AG04450 (cell line): ENCODE measurements at places on chromosomes 7 and 10. TPM values are rescaled to one million over a fixed set of nuclear protein-coding genes. Genes with fewer than 3 reads are reported as not detected.

GRCh38 chr7:149669121-149669818, 104.1 kb downstream of the ZNF467 start:
- no peak for DNase-seq

DNA sequence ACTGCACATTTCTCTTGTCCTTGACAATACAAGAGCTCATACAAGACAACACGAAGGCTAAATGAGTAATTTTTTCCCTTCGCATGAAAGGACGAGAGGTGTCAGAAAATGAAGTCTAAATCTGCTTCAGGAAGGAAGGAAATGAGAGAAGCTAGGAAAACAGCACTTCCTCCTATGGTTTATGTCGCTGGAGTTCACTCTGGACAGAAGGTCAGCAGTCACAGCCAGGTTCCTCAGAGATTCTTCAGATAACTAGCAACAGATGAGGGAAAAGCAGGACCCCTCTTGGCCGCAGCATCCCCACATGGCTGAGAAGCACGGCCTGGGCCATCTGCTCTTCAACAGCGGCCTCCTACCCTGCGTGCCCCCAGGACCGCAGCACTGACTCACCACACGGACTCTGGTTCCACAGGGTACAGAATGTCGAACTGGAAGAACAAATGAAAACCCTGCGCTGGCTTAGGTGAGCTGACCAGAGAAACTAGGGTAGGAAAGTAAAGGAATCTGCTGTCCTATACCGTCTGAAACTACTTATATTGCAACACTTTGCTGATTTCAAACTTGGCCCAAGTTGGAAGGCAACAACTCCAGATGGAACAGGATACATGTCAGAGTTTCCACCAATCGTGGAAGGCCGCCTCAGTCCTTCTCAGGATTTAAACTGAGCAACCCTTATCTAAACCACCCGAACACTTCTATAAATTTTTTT, 26.3 kb downstream of the DNMBP start:
- no peak for DNase-seq

- DNase-seq, result no peak
Observed at GRCh38 chr7:108051454-108051853, 48.5 kb upstream of the LAMB1 start.

- no peak for DNase-seq
Observed at GRCh38 chr10:46548498-46549090, 7.9 kb downstream of the GPRIN2 start.

GRCh38 chr7:108794466-108794865, 224.8 kb downstream of the DNAJB9 start:
- no peak for DNase-seq

- DNase-seq, result no peak
Observed at GRCh38 chr10:48776528-48776927, 91.9 kb downstream of the WDFY4 start.

DNA sequence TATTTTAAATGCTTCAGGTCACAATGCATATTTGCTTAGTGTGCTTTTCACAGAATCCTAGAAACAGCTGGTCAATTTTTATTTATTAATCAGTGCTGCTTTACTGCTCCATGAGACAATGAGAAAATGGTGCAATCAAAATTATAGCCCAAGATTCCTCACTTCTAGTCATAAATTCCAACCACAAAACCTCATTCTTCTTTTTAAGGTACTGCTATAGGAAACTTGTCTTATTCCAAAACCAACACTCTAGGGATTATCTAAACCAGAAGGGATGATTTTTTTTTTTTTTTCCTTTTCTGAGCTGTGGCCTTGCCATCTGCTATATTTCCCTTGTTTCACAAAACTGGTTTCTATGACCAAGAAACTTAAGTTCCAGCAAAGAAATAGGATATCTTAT, 64.0 kb upstream of the SEMA3A start:
- DNase-seq, result no peak

Gene BTAF1
- 27.2 and 35.0 TPM in 2 replicates for polyA plus RNA-seq

DNA sequence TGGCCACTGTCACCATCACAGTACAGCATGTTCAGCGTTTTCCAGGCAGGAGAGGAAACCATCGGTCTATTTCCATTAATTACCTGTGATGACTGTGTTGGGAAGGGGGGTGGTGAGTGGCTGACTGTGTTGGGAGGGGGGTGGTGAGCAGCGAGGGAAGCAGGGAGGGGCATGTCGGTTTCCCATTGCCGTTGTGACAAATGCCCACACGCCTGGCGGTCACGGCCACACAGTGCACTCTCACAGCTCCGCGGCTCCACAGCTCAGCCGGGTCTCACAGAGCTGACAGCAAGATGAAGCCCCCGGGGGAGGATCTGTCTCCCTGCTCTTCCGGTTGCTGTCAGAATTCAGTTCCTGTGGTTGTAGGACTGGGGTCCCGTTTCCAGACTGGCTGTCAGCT, 39.0 kb downstream of the AP5Z1 start:
- no peak for DNase-seq

DNA sequence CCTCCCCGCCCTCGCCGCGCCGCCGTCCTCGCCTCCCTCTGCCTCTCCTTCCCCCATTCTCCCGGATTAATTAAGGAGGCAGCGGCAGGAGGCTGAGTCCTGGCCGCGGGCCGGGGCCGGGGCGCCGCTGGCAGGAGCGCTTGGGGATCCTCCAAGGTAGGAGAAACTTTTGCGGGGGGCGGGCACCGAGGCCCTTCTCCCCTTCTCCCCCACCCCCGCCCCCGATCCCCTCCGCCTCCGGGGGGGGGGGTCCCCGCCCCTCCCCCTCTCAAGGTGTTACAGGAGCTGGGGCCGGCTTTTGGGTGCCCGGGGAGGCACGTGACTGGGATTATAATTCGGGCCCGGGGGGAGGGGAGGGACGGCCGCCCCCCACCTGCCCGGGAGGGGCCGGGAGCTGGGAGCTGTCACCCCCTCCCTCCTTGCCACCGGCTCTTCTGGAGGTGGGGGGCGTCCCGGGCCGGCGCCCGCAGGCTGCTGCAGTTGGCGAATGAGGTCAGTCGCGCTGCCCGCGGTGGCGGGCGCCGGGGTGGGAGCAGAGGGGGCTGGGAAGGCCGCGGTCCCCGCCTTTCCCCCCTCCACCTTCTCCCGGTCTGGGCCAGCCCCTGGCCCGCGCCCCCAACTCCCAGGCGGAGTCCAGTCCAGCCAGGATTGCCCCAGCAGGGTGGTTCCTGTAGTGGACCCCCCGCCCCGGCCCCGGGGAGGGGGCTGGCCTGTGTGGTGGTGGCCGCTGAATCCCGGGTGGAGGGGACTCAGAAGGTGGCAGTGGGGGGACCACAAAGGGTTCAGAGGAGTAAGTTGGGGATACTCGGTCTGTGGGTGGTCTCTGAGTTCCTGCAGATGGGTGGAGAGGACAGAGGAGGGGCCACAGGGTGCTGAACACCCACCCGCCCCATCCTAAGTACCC, 567 bp downstream of the GTF2IRD1 start:
- DNase-seq, result no peak

Gene PAPOLB
- polyA plus RNA-seq, result not detected in 2 replicates

GRCh38 chr7:42091461-42092291, 145.3 kb downstream of the GLI3 start:
- no peak for DNase-seq

DNA sequence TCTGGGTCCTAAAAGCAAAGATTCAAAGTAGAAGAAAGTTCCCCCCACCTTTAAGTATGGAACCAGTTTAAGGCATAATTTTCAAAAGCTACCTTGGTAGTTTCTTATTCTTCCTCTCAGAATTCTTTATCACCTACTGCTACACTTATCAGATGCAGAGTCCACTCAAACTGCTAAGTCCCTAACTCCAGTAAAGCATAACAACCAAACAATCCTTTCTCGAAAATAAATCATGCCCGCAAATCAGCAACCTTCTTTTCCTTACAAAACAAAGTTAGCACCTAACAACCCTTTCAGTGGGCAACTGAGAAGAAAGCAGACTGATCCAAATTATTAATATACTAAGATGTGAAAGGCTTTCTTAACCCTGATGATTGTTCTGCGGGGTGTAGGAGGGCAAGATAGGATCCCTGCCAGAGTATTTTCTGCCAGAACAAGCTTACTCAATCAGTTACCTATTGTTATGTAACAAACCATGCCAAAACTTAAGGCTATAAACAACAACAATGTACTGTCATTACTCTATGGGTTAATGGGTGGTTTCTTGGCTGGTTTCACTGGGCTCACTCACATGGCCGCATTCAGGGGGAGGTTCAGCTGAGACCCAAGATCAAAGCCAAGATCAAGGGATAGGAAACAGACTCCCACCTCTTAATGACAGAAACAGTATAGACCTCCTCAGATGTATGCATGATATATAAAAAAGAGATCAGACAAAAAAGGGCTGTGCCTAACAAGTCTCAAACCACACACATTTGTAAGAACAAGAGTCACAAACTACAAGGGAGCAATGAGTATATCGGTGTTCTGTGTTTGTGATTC, 42.0 kb downstream of the CCDC6 start:
- DNase-seq, result no peak

GRCh38 chr7:69651101-69651590, 52.9 kb downstream of the AUTS2 start:
- no peak for DNase-seq

GRCh38 chr10:12729885-12730284, 271.6 kb downstream of the CCDC3 start:
- DNase-seq, result no peak

DNA sequence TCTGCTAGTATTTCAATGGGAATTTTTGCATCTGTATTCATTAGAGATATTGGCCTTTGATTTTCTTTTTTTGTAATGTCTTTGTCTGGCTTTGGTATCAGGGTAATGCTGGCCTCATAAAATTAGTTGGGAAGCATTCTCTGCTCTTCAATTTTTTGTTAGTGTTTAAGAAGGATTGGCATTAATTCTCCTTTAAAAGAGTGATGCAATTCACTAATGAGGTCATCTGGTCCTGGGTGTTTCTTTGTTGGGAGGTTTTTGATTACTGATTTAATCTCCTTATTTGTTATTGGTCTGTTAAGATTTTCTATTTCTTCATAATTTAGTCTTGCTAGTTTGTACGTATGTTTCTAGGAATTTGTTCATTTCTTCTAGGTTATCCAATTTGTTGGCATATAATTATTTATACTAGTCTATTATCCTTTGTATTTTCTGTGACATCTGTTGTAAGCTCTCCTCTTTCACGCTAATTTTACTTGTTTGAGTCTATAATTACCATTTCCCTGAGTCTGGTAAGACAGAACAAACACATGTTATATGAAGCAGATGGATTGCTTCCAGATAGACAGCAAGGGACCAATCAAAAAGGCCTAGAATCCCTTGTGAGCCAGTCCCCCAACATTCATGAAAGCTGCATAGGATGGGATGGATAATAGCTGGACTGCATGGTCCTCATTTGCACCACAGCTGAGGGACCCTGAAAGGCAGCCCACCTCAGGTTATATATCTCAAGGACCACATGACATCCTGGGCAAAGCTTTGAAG, 54.4 kb downstream of the MTPAP start:
- DNase-seq, result no peak

GRCh38 chr10:74542077-74542476, 284.3 kb upstream of the KAT6B start:
- peak; percentile 57 for DNase-seq

GRCh38 chr7:106070567-106071254, 41.4 kb downstream of the SYPL1 start:
- DNase-seq, result no peak

DNA sequence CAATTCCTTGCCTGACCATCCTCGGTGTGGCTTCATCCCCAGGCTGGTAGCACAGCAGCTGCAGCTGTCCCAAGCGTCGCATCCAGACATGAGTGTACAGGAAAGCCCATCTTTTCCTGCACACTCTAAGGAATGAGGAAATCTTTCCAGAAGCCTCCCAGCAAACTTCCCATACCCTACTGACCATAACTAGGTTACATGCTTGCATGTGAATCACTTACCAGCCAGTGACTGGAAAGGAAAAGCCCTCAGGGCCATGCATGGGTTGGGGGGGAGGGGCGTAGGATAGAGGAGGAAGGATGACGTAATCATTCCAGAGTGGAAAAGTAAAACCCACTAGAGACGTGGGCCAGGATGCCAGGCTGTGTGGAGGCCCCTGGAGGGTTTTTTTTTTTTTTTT, 18.9 kb upstream of the ZNF212 start:
- no peak for DNase-seq

DNA sequence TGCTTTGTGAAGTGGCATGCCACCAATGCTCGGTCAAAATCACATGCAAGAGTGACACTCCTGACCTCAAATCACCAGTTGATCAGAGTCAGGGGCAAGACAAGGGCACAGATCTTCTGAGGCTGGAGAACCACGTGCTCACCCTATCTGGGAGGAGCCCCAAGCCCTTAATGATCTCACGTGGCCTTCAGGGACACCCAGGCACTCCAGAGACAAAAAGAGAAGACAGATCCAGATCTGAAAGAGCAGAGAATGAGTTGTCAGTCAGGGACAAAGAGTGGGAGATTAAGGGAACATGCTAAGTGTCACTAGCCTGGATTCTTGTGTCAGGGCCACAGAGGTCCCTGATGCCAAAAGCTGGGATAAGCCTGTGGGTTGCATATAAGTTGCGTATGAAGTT, 134.3 kb downstream of the PLXNA4 start:
- DNase-seq, result no peak

- no peak for DNase-seq
Observed at GRCh38 chr7:39407137-39407536, 159.1 kb upstream of the YAE1 start.

GRCh38 chr7:28608731-28609130, 196.4 kb downstream of the CREB5 start:
- no peak for DNase-seq

Gene TRPV5
- polyA plus RNA-seq, result not detected in 2 replicates

GRCh38 chr10:4303045-4303444, 518.0 kb upstream of the KLF6 start:
- no peak for DNase-seq
